ENCODE measurements at places on chromosomes 1 and 21.
A peak's percentile ranks its signal among the peaks of the same experiment; 100 is the strongest.

DNA sequence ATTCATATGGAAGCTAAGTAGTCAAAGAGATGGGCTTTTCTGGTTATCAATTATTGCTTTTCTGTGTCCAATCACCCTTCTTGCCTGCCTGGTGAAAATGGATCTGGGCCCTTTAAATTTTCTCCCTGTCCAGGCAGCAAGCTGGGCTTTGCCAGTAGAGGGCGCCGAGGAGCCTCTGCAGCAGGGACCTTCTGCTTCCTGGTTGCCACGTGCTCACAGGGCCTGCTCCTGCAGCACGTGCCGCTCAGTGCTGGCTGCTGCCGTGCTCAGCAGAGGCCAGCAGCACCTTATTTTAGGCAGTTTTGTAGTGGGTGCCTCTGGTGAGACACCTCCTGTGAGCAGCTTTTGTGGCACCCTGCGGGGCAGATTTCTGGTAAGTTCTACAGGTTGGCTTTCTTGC is 4.0 kb downstream of the ACTL8 start:
- DNase-seq, result no peak

DNA sequence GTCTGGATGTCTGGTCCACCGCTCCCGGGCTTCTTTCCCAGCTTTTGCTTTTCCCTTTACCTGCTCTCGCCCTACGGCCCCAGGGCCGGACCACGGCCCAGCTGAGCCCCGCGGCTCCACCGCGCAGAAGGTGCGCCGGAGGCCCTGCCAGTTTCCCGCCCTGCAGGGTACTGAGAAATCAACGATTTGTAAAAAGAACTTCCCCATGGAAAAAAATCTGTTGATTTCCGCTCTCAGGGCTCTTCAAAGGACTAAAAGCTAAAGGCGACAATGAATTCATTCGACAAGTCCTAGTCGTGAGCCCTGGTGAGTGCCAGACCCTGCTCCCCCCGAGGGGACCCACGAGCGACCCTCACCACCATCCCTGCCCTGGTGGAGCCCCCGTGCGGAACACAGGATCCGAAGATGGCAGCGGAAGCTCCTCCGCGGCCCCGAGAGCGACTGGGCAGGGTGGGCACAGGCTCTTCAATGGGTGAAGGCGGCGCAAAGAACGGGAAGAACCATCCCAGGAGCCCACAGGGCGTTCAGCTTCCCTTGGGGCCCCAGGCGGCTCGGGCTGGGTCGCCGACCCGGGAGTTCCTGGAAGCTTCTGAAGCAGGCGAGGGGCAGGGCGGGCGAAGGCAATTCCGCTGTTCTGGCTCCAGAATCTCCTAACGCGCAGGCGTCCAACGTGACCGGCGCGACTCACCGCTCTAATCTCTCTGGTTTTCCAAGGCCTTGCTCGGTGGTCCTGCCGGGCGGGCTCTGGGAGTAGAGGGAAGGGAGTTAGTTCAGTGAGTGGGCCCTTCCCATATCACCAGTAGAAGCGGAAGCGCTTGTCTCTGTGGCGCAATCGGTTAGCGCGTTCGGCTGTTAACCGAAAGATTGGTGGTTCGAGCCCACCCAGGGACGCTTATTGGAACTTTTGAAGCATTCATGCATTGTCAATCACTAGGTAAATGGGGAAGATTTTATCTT is 6.6 kb upstream of the RNU1-2 start:
- no peak for DNase-seq

DNA sequence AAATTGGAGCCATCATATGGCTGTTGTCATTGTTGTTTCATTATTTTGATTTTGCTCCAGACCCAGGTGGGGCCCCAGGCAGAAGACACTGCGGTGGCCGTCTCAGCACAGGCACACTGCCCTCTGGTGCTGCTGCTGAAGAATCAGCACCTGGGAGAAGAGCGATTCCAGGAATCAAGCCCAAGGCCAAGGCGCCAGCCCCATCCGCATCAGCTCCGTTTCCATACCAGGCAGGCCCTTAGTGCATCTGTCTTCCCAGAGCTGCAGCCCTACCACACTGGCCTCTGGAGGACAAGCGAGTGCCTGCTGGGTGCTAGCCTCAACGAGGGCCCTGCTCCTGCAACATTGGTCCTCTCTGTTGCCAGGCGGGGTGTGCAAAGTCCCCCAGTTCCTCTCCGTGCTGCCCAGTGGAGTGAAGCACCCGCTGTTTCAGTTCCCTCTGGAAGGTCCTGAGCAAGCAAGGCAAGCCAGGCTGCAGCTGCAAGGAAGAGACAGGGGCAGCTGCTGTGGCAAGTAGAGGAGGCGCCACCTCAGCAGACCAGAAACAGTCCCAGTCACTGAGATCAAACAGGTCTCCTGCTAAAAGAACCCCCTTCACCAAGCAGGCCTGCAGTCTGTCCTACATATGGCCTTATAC is 5.2 kb downstream of the GRIK3 start:
- no peak for DNase-seq

DNA sequence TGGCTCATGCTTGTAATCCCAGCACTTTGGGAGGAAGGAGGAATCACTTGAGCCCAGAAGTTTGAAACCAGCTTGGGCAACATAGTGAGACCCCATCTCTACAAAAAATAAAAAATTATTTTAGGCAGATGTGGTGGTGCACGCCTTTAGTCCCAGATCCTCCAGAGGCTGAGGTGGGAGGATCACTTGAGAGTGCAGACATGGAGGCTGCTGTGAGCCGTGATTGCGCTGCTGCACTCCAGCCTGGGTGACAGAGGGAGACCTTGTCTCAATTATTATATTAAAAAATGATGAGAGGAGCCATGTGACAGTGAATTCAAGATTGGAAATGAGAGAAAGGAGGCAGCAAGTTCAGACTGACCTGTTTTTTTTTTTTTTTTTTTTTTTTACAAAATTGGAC is 282.3 kb downstream of the ZP4 start:
- no peak for DNase-seq

DNA sequence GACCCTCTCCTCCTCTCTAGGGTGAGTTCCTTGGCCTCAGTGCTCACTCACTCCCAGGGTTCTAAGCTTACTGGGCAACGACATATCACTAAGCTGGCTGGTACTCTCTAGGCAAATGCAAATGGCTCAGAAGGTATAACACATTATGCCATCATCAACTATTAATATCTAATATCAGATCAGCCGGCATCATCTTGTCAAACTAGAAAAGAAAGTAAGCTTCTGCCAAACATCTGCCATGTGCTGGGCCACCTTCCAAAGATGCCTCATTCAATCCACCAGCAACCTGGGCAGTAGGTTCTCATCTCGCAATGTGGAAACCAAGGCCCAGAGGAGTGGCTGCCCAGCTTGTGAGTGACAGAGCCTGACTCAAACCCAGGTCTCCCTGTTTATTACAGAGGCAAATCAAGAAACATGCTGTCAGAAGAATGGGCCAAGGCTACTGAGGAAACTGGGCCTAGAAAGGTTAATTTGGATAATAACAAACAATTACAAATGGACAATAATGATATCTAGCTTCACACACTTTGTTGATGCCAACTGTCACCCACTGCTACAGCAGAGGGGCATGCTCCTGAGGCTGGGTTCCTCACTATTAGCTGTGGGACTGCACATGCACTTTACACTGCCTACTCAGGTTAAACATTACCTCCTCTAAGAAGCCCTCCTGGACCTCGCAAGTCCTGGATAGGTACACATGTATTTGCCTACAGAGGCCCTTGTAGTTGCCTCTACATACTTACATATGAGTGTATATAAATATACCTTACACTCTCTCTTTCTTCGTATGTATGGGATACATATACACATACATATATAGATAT is 183.3 kb upstream of the JUN start:
- no peak for DNase-seq

- DNase-seq, result no peak
Observed at GRCh38 chr1:108114033-108114599, 86.0 kb downstream of the SLC25A24 start.

GRCh38 chr21:16420031-16420724 is 690.4 kb downstream of the USP25 start:
- DNase-seq, result peak; percentile 8

DNA sequence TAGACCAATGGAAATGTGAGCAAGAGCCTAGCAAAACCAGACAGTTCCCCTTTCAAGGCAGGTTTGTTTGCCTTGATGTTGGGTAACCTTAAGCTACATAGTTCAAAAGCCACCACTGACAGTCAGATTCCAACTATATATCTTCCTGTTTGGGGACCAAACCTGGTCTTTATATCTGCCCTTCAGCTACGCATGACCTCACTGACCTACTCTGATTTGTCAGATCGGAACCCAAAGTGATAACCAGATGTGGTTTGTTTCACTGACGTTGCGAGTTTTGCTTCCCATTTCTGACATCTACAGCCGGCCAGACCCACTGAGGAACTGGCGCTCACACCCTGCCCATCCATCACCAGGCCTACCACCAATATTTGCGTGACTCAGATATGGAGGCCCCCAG is 361.1 kb upstream of the CHRM3 start:
- no peak for DNase-seq

All from LoVo (cell line).